ENCODE measurements at places on chromosomes 3 and 15.

DNA sequence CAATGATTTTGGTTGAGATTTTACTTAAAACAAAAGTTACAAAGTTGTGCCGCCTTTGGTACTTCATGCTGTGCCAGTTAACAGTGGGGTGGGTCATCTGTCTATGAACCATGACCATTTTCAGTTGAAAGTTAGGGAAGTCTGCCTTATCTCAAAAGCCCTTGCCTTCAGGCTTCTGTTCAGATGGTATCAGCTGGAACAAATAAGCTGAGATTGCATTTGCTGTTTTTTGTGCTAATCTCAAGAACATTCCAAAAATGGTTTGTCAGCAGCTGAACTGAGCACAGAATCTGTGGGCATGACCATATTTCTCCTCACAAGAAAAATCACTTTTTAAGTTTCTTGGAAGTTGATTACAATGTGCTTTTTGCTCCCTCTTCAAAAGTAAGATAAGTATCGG is 142.3 kb downstream of the IL5RA start:
- DNase-seq = no peak

DNA sequence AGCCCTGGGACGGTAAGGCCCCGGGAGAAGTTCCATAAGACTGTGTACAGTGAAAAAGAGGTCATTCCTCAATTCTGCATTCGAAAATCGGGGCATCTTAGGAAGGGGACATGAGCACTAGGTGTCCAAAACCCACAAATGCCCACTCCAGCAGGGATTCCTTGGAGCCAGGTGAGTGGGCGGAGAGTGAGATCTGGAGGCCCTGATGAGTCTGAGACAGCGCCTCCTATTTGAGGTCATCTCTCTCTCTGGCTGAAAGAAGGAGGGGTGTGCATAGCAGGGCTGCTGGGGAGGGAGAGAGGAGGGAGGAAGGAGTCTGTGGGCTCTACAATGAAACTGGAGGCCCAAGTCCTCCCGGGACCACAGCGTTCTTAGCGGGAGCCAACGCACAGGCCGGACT is 38.1 kb upstream of the LACTB start:
- no peak for DNase-seq

- DNase-seq = no peak
Observed at GRCh38 chr3:43391621-43392020, 105.3 kb downstream of the SNRK start.

DNA sequence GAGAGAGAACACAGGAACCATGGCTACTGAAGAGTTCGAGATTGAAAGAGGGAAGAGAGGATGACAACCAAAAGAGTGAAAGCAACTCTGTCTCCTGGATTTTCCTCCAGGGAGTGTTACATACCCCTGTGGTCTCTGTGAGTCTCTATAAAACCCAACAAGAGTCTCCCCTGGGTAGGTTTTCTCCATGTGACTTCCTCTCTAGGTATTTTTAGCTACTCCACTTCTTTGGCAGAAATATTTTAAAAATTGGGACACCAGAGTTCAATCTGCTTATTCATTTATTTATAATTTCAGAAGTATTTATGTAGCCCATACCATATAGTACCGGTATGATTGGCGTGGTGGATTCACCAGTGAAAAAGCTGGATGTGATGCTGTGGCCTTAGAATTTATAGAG is 671.7 kb upstream of the NR2F2 start:
- DNase-seq = no peak

DNA sequence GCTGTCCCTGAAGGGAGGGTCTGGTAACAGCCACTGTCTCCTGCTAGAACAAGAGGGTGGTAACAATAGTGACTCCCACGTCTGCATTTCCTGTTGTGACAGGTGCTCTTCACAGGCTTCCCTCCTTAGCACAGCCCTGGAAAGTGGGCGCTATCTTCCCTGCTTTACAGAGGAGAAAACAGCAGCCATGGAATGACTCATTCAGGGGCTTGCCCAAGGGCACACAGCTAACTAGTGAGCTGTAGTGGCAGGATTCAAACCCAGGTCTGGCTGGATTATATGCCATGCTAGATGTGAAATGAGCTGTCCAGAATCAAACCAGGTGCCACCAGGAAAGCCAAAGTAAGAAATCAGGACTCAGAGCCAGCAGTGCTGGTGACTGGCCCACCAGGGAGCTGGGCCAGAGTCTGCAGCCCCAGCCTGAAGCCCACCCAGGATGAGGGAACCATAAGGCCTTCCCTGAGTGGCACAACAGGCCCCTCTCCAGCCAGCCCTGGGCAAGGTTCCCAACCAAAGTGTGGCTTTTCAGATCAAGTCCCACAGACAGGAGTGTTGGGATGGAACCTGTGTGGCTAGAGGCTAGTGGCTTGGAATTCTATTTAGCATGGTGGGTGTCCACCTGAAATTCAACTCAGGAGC is 102.4 kb downstream of the ETFA start:
- DNase-seq = no peak

All from stimulated activated CD8-positive, alpha-beta memory T cell treated with anti-CD3 and anti-CD28 coated beads, Interleukin-12 subunit alpha, Interleukin-12 subunit beta, amount 100 ng/mL, for 4 hours (primary cell).